Stimulated activated naive CD8-positive, alpha-beta T cell treated with anti-CD3 and anti-CD28 coated beads, Interleukin-15, Interleukin-2, amounts not matched to agents 100 U/mL and 50 U/mL, for 24 hours (primary cell): ENCODE measurements at places on chromosomes 3 and 15.

DNA sequence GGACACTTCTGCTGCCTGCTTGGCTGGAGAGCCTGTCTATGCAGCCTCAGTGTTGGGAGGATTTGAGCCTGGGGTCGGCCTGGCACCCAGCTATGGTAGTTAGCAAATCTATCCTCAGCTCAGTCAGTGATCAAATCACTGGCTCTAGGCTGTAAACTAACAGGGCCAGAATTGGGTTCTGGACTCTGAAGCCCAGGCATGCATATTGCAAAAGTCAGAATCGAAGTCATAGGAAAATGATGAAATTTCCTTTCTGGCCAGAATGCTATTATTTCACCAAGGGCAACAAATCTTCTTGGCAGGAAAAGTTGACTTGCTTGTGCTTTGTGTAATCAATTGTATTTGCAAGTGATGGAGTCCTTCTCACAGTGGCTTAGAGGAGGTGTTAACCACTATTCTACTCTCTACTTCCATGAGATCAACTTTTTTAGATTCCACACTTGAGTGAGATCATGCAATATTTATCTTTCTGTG is 482.6 kb upstream of the TPRG1 start:
- no peak for DNase-seq

DNA sequence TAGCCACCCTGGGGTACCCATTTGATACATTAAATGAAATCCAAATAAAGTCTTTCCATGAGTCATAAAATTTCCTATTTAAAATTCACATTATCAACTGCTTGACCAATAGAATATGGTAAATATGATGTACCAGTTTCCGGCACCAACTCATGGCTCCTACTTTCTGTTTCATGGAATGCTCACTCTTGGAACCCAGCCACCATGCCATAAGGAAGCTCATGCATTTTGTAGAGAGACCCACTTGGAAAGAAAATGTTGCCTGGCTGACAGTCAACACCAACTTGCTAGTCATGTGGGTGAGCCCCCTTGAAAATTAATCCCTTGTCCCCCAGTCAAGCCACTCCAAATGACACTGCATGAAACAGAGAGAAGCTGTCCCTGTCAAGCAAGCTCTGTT is 57.2 kb downstream of the WWTR1 start:
- DNase-seq: no peak

DNA sequence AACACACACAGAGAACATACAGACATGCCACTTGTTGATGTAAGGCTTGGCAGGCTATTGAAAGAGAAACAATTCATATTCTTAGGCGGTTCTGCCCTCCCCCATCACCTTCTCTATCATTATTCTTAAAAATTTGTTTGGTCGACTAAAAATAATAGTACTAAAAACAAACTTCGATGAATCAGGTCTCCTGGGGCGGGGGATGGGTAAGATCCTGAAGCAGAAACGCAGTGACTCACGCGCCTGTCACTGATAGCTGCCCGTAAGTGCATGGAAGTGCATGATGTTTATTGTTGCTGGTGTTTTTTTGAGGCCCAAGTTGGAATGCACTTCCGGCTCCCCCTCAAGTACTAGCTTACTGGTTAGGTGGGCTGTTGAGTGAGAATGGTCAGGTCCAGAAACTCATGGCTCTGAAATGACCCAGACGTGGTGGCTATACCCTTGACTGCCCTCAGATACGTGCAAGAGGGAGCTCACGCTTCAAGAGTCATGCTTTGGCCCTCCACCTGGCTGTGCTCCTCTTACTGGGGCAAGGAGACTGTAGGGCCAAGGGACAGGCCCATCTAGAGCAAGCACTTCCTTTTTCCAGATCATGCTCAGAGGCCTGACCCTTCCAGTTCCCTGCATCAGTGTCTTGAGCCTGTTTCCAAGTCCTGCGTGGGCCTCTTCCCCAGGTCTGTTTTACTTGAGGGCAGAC is 10.9 kb downstream of the SMAD3 start:
- no peak for DNase-seq

DNA sequence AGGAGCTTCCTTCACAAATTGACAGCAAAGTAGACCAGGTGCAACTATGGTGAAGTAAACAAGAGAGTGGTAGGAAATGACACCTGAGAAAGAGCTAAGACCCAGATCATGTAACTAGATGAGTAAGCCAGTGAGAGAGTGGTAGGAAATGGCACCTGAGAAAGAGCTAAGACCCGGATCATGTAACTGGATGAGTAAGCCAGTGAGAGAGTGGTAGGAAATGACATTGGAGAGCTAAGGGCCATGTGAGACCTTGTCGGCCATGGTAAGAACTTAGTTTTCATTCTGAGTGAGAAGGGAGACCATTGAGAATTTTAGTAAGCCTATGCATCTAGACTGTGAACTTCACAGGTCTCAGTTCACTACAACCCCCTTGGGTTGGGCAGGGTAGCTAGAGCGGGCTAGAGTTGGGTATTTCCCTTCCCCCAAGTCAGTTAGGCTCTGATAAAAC is 5.4 kb upstream of the SENP7 start:
- peak; percentile 20 for DNase-seq

- DNase-seq: no peak
Measured at GRCh38 chr3:103247459-103247858, 812.6 kb downstream of the ZPLD1 start.

GRCh38 chr15:88288661-88289060 is 32.1 kb upstream of the NTRK3 start:
- DNase-seq: no peak

DNA sequence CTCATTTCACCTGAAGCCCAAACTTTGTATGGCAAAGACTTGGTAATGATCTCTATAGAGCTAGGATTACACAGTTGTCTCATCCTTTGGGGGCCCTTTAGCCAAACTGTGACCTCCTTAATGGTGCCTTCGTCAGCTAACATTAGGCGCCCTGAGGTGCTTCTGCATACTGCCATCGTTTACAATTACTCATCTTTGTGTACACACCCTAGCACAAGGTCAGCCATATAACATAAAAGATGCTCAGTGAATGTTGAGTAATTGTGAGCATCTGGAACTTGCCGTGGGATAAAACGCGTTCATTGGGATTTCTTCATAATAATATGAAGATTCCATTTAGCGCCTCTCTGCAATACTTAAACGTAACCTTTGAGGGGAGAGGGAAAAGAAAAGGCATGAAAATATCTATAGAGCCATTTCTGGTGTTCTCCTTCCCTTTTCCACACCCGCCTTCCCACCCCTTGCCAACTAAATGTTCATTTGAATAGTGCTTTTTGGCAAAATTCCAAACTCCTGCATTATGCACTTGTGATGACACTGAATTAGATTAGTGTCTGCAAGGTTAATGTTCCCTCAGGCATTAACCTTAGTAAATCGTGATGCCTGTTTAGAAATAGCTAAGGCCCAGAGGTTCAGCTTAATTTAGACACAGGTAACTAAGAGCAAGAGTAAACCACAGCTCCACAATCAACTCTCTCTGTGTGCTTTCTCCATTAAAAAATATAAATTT is 990 bp upstream of the ZNF148 start:
- no peak for DNase-seq

DNA sequence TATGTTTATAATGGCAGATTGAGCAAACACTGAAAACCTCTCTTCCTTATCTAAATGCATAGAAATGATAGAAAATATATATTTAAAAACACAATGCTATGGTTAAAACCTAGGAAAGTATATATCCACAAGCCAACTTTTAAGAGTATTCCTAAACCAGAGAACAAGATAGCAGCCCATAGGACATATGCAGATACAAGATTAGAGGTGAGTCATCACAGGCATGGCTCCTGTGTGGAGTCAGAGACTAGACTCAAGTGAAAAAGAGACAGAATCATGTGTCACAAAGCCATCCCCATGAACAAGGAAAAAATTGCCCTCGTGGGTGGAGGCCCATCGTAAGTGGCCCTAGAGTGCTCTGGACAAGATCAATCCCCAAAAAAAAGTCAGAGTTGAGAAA is 199.4 kb upstream of the PPP2R3A start:
- DNase-seq: no peak

DNA sequence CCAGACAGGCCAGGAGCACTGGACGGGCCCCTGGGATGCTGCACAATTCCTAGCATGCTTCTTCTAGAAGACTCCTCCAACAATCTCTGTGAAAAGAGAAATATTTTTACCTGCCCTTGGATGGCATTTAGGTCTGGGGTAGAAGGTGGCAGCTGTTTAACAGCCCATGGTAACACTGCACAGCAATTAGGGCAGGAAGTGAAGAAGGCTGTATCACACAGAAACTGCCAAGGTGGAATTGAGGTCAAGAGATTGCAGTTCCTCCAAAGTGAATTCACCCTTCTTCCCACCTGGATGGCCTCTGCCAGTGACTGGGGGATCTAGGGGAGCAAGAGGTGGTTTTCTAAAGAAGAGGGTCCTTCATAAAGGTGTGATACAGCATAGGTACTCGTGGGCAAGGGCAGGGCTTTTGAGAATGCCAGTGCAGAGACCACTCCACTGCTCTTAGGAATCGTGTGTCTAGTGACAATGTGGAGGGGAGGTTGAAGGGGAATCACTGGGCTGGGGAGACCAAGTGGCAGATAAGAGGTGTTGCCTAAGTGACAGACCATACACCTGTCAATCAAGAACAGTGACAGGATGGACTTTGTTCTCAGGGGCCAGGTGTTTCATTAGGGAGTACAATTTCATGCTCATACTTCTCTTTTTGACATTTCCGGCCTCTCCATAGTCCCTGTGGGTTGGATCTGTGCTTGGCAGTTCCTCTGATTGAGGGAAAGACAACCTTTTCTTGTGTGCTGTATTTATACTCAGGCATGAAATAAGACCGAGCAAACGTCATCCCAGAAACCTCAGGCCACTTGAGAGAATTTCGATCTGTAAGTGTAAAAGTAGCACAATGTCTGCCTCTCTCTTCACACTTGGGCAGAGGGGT is 83.5 kb upstream of the BCL6 start:
- no peak for DNase-seq

DNA sequence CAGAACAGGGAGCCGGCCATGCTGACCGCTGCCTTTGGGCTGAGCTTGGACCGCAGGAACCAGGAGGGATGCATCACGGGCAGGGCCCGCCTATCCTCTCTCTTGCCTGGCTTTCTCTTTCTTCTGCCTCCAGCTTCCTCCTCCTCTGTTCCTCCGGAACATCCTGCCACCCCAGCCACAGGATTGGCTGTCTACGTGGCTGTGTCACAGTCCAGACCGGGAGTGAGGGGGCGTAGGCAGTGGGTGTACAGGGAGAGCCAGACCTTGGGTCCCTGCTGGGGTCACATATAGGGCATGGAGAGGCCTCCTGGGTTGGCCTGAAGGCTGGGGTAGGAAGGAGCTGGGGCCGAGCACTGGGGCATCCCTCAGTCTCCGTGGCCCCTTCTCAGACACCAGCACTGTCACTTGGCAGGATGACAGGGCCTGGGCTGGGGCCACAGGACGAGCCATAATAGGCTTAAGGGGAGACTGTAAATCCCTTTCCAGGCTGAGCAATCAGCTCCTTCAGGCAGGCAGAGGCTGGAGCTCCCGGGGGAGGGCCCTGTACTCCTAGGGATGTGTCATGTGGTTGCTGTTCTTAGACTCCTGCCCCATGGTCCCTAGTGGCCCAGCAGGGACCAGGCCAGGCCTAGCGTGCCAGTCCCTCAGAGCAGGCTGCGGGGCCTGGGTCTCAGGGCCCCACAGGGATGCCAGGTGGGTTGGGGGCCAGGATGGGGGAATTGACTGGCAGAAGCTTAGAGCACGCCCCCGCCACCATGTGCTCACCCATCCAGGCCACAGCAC is 25.4 kb downstream of the LINGO1 start:
- no peak for DNase-seq

GRCh38 chr15:32688151-32688639 is 29.6 kb upstream of the GREM1 start:
- DNase-seq: no peak

DNA sequence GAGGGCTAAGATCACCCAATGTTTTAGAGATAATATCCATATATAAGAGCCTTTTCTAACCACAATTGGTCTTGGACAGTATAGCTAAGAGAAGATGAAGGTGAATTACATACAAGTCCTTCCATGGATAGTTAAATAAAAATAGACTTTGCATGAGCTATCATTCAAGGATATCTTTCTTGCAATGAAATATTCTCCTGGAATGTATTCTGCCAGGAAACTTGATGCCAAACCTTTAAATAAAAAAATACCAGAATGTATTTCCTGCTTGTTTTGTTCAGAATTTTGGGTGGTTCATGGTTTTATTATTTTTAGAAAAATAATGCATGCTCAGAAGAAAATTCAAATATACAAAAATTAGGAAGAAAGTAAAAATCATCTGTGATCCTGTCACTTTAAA is 88.8 kb upstream of the PPIB start:
- no peak for DNase-seq

- no peak for DNase-seq
Measured at GRCh38 chr3:124207873-124208485, 216.1 kb upstream of the ROPN1 start.

- DNase-seq: no peak
Measured at GRCh38 chr15:69554279-69554961, 101.8 kb downstream of the RPLP1 start.

- DNase-seq: no peak
Measured at GRCh38 chr3:174191895-174192294, 667.2 kb upstream of the NAALADL2 start.
